Chondrocyte (in vitro differentiated cells): ENCODE measurements at places on chromosomes 12 and 14. TPM values are rescaled to one million over a fixed set of nuclear protein-coding genes. Genes with fewer than 3 reads are reported as not detected.
A peak's percentile ranks its signal among the peaks of the same experiment; 100 is the strongest.

CACNA1C gene
- total RNA-seq: 27.0 to 48.5 TPM (median 27.0 TPM) in 3 replicates

LHX5 gene
- total RNA-seq: not detected in 3 replicates

TTC7B gene
- total RNA-seq: 29.9 to 45.6 TPM (median 40.3 TPM) in 3 replicates

FGF23 gene
- total RNA-seq: not detected in 3 replicates

OASL gene
- total RNA-seq: not detected in 3 replicates

STAB2 gene
- total RNA-seq: not detected in 3 replicates

SLC10A1 gene
- total RNA-seq: not detected in 3 replicates

MGP gene
- total RNA-seq: 158 to 215 TPM (median 213 TPM) in 3 replicates

KRT73 gene
- total RNA-seq: not detected in 3 replicates

NDRG2 gene
- total RNA-seq: 5.7 to 6.9 TPM (median 6.3 TPM) in 3 replicates

GRCh38 chr14:67426161-67426560 lies 14.2 kb upstream of the PLEK2 start:
- H3K27me3 ChIP-seq: peaks cover 7% of the 10 kb centered on the region
- peaks cover 6% of the 10 kb centered on the region for H3K4me1 ChIP-seq

DNA sequence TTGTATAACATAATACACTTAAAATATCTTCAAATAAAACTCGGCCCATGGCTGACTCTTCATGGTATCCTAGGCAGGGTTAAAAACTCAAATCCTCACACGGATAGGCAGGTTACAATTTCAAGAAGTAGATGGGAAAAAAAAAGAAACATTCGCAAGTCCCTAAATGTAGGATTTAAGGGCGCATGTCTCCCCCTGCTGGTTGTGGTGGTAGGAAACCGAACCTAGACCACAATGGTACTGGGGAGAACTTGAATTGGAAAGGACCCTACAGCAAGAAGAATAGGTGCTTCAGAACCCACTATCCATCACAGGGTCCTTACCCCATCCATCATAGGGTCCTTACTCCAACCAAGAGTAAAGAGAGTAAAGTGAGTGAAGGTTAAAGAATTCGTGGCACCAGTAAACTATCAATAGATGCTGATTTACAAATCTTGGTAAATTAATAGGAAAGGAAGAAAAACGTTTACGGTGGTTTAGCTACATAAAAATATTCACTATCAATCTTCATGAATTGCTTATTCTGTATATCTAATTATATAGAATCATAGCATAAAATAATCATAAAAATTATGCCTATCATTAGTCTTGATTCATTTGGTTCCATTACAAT lies 3.3 kb upstream of the CIPC start:
- no peaks in the 10 kb centered on the region for H3K36me3 ChIP-seq
- H3K27me3 ChIP-seq: peaks cover 3% of the 10 kb centered on the region
- H3K4me3 ChIP-seq: no peak overlapping the region

- peaks cover 1% of the 10 kb centered on the region for H3K36me3 ChIP-seq
- H3K4me3 ChIP-seq: no peak overlapping the region
Observed at GRCh38 chr14:80364274-80364673, 153.0 kb upstream of the DIO2 start.

DNA sequence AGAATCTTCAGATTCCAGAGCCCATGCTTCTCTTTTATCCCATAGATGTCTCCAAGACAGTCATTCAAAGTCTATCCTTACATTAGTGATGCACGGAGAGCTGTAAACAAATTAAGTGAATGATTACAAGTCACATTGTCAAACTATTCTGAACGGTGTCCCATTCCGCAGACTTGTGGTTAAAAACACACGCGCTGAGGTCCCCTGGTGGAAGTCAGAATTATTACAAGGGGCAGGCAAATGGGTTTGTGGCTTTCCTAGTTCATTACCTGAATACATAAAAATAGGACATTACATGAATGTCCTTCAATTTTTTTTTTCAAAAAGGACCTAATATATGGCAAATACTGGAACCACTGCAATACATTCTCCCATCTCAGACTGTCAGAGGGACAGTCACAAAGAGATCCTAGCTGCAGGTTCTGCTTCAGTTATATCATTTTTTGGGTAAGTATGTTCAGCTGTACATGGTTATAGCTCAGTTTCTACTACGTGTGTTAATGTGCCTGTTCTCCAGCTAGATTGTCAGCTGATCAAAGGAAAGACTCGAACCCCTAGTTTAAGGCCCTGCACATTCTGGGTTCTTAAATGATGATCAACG lies 53.1 kb upstream of the STON2 start:
- DNase-seq: no peak
- H3K27ac ChIP-seq: no peak overlapping the region
- peaks cover 26% of the 10 kb centered on the region for H3K27me3 ChIP-seq

GRCh38 chr14:74144789-74145188 lies 60.0 kb downstream of the LIN52 start:
- peaks cover 7% of the 10 kb centered on the region for H3K4me1 ChIP-seq
- no peaks in the 10 kb centered on the region for H3K27me3 ChIP-seq
- H3K36me3 ChIP-seq: peaks cover 3% of the 10 kb centered on the region
- no peak overlapping the region for H3K27ac ChIP-seq
- H3K4me3 ChIP-seq: no peak overlapping the region

GRCh38 chr12:101238306-101238705 lies 28.3 kb upstream of the SLC5A8 start:
- no peak for DNase-seq
- H3K4me1 ChIP-seq: no peaks in the 10 kb centered on the region
- H3K4me3 ChIP-seq: no peak overlapping the region
- H3K36me3 ChIP-seq: no peaks in the 10 kb centered on the region
- no peak overlapping the region for H3K27ac ChIP-seq
- peaks cover 4% of the 10 kb centered on the region for H3K27me3 ChIP-seq

- H3K27me3 ChIP-seq: no peaks in the 10 kb centered on the region
- H3K4me3 ChIP-seq: no peak overlapping the region
- H3K36me3 ChIP-seq: peaks cover 37% of the 10 kb centered on the region
- H3K4me1 ChIP-seq: peaks cover 62% of the 10 kb centered on the region
Observed at GRCh38 chr12:45944771-45945170, 45.6 kb downstream of the SCAF11 start.

GRCh38 chr12:89228491-89228890 lies 123.8 kb downstream of the DUSP6 start:
- DNase-seq: no peak
- no peaks in the 10 kb centered on the region for H3K27me3 ChIP-seq
- peaks cover 31% of the 10 kb centered on the region for H3K4me1 ChIP-seq

- H3K4me1 ChIP-seq: no peaks in the 10 kb centered on the region
- no peak for DNase-seq
- no peak overlapping the region for H3K27ac ChIP-seq
Observed at GRCh38 chr14:37246427-37246829, 48.7 kb downstream of the MIPOL1 start.

DNA sequence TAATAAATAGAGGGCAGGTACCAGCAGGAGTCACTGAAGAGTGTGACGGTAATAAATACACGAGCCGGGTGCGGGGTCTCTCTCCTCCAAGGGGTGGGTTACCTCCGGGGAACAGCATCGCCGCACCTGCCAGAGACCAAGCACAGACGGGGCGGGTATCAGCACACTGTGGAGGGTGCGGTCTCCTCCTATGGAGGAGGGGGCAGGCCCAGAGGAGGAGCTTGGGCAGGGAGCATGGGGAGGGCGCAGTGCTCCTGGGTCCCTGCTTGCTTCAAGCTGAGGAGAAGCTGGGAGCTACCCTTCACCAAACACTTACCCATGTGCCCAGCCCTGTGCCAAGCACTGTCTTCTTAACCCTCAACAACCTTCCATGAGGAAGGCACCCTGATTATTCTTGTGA lies 12.8 kb downstream of the PGF start:
- no peaks in the 10 kb centered on the region for H3K27me3 ChIP-seq
- peaks cover 31% of the 10 kb centered on the region for H3K4me1 ChIP-seq

DNA sequence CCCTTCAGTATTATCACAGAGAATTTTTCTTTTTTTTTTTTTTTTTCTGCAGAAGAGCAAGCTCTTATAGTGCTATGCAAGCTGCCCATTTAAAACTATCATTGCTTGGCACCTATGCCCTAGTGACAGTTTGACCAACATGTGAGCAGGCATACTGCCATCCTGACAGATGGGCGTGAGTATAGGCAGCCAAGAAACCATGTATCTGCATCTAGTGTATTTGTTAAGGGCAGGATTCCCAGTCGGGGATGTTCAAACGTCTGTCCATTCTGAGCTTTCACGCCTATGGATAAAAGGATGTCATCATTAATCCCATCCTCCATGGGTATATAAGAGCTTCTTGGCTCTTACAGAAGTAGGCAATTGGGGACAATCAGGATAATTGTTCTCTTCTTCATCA lies 8.8 kb downstream of the VRK1 start:
- no peak overlapping the region for H3K27ac ChIP-seq
- H3K36me3 ChIP-seq: no peaks in the 10 kb centered on the region
- no peaks in the 10 kb centered on the region for H3K27me3 ChIP-seq
- no peak for DNase-seq
- no peak overlapping the region for H3K4me3 ChIP-seq
- peaks cover 2% of the 10 kb centered on the region for H3K4me1 ChIP-seq

DNA sequence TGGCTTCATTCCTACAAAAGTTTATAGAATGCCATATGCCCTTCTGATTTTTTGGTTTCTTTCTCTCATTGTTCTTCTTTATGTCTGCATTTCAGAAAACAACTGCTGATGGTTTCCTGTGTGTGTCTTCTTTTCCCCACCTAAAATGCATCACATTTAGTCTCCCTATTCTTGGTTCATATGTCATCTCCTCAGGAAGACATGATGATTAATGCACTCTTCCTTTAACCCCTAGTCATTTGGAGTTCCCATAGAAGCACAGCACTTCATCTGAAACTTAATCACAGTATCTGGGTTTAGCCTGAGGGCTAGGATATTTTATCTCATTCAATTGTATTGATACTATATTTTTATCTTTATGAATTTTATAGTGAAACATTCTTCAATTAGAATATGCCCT lies 21.5 kb downstream of the GNPNAT1 start:
- H3K27ac ChIP-seq: no peak overlapping the region
- no peak for DNase-seq
- no peak overlapping the region for H3K4me3 ChIP-seq
- peaks cover 9% of the 10 kb centered on the region for H3K4me1 ChIP-seq

GRCh38 chr12:19190292-19191031 lies 60.9 kb downstream of the PLEKHA5 start:
- peak overlapping the region; percentile 72 for H3K27ac ChIP-seq
- no peak for DNase-seq
- no peak overlapping the region for H3K4me3 ChIP-seq
- no peaks in the 10 kb centered on the region for H3K36me3 ChIP-seq

DNA sequence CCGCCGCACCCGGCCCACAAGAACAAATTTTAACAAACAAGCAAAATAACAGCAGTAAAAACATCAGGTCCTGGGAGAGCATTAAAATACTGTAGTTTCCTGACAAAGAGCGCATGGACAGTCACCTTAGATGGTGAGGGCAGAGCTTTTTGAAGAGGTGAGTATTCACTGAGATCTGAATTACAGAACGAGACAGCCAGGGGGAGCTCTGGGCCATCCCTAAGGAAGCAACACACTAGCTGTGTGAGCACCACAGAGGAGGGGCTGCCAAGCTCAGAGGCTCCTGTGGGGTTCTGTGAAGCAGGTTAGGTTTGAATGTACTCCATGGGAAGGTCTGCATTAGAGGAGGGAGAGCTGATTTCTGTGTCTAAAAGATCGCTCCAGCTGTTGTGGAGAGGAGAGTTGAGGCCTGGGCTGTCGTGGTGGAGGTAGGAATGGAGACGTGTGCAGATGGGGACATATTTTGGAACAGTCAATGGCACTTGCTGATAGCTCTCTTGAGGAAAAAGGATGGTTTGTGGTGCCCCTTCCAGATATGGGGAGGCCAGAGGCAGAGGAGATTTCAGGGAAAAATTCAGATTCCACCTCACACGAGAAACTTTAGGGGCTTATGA lies 72.9 kb downstream of the TRAFD1 start:
- H3K4me1 ChIP-seq: no peaks in the 10 kb centered on the region
- H3K36me3 ChIP-seq: peaks cover 36% of the 10 kb centered on the region
- no peak overlapping the region for H3K4me3 ChIP-seq
- DNase-seq: no peak

DNA sequence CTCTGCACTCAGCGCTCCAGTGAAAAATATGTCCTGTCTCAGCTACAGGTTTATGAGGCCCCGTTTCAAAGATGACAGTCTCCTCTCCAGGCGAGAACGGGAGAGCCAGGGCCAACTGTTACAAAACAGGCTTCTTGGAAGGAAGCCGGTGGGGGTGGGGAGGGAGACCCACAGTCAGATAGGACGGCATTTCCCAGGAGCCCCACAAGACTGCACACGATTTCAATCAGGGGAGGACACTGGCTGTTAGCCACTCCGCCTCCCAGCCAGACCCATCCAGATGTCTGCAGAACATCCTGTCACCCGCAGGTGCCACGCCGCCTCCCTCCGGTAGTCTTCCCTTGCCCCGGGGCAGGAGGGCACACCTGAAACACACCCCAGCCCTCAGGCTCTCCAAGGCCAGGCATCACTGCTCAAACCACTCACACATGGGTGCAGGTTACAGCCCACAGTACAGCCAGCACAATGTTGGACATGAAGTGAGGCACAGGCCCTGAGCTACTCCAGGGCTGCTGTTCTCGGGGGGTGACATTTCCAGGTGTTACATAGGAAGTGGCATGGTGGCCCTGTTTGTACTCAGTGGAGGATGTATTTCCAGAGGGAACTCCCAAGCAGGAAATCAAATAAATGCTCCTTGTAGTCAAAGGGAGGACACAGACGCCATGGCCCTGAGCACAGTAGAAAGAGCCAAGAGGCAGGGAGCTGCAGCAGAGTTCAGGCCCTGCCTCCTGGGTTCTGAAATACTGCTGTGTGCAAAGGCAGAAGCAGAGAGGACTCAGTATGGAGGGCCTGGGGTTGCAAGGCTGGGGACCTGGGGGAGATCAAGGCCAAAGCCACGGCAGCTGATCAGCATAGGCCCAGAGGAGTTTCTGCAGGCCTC lies 138.1 kb downstream of the BCL11B start:
- DNase-seq: no peak
- no peak overlapping the region for H3K27ac ChIP-seq
- peaks cover 7% of the 10 kb centered on the region for H3K4me1 ChIP-seq
- no peak overlapping the region for H3K4me3 ChIP-seq

DNA sequence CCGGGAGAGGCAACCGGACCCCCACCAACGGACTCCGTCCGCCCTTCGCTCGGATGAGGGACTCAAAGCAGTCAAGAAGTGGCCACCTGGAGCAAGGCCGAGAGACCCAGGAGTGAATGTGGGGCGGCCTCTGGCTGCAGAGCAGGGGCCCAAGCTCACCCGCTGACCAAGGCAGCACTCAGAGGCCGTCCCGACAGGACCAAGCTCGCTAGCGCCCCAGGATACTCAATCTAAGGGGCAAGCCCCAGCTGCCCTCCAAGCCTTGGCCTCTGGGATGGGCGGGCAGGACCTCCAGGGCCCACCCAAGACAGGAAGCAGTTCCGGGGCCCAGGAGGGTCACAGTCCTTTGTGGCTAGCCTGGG lies 936 bp downstream of the AKT1 start:
- peak overlapping the region; percentile 91 for H3K4me3 ChIP-seq
- no peaks in the 10 kb centered on the region for H3K36me3 ChIP-seq
- peak overlapping the region; percentile 80 for H3K27ac ChIP-seq
- no peaks in the 10 kb centered on the region for H3K27me3 ChIP-seq
- peaks cover 39% of the 10 kb centered on the region for H3K4me1 ChIP-seq

- H3K27me3 ChIP-seq: no peaks in the 10 kb centered on the region
- H3K27ac ChIP-seq: no peak overlapping the region
- no peak overlapping the region for H3K4me3 ChIP-seq
- H3K4me1 ChIP-seq: no peaks in the 10 kb centered on the region
- no peaks in the 10 kb centered on the region for H3K36me3 ChIP-seq
Observed at GRCh38 chr12:74449872-74450271, 87.8 kb upstream of the ATXN7L3B start.

GRCh38 chr12:20128928-20129327 lies 239.4 kb upstream of the PDE3A start:
- DNase-seq: no peak
- H3K36me3 ChIP-seq: no peaks in the 10 kb centered on the region
- no peak overlapping the region for H3K27ac ChIP-seq
- no peaks in the 10 kb centered on the region for H3K27me3 ChIP-seq
- no peak overlapping the region for H3K4me3 ChIP-seq
